ENCODE measurements at places on chromosomes 16 and 17.
A peak's percentile ranks its signal among the peaks of the same experiment; 100 is the strongest.

DNA sequence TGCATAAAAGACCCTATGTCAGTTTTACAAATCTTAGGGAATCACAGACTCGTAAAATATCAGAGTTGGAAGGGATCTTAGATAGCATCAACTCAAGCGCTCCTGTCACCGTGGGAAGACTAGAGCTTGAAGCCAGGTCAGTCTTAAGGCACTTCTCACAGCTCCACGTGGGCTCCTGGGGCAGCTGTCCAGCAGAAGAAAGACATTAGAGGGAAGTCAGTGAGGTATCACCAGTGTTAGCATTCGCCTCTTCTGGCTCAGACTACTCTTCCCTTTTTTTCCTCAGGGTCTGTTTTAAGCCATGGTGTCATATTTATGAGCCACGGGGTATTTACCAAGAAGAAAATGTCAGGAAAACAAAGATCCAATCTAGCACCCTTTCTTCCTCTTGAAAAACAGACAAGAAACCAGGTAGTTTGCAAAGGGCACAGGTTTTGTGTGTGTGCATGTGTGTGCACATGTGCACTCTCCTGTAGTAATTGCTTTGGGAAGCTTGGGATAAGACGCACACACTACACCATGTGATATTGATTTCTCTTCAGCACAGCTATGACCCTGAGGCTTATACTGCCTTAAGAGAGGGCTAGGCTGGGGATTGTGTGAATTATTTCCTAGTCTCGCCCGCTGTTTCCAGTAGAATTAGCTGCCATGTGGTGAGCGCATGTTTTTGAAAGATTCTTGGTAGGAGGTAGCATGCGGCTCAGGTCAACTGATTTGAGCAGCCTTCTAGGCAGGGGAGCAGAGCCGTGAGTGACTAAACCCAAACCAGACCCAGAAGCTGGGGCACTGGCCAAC is 61.0 kb upstream of the ELAC2 start:
- DNase-seq, result no peak

DNA sequence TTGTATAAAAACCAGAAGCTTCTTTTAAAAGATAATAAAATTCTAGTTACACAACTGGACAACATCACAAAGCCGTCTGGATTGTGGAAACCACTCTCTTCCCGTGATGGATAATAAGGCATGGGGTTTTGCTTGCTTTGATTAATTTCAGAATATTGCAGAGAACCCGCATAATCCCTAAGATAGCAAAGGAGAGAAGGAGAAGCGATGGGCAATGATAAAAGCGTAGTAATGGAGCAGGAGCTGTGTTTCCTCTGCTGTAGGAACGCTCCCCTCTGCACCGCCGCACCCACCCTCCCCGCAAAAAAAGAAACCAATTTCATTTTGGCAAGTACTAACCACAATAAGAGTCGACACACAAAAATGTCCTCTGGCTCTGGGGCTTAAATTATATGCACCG is 340.9 kb upstream of the PSMD7 start:
- DNase-seq, result no peak

- no peak for DNase-seq
Measured at GRCh38 chr16:65226077-65226476, 104.2 kb upstream of the CDH11 start.

DNA sequence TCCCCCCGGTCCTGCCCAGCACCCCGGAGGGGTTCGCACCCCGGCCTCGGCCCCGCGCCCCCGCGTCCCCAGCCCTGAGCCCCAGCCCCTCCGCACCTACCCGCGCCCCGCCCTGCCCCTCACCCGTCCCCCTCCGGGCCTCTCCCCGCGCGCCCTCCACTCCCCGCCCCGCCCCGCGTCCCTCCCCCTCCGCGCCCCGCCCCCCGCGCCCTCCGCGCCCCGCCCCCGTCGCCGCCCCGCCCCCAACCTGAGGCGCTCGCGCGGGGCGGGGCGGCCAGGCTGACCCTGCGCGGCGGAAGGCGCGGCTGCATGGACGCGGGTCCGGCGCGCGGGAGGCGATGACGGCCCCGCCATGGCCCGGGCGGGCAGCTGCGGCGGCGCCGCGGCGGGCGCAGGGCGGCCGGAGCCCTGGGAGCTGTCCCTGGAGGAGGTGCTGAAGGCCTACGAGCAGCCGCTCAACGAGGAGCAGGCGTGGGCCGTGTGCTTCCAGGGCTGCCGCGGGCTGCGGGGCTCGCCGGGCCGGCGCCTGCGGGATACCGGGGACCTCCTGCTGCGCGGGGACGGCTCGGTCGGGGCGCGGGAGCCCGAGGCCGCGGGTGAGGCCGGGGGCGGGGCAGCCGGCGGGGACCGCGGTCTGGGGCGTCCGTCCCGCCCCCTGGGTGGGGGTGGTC is at the start of gene SPIRE2:
Gene SPIRE2 (plus strand): TSS at position 277 of the 671 bp plus-strand sequence. CDS start 76 bp downstream, at position 353.
- DNase-seq, result peak; percentile 64

DNA sequence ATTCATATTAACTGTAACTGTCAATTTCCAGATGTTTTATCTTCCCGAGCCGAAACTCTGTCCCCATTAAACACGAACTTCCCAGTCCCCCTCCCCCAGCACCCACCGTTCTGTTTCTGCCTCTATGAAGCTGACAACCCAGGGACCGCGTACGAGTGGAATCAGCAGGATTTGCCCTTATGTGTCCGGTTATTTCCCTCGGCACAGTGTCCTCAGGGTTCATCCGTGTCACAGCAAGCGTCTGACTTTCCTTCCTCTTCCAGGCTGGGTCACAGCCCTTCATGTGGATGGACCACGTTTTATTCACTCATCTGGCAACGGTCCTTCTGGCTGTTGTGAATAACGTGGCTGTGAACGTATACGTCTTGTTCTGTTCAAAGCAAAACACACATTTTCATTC is 31.3 kb downstream of the METRNL start:
- DNase-seq, result no peak

GRCh38 chr17:44996304-44996703 is 28.2 kb upstream of the C1QL1 start:
- DNase-seq, result no peak

GRCh38 chr17:1190751-1191331 is 11.1 kb upstream of the ABR start:
- DNase-seq, result no peak

DNA sequence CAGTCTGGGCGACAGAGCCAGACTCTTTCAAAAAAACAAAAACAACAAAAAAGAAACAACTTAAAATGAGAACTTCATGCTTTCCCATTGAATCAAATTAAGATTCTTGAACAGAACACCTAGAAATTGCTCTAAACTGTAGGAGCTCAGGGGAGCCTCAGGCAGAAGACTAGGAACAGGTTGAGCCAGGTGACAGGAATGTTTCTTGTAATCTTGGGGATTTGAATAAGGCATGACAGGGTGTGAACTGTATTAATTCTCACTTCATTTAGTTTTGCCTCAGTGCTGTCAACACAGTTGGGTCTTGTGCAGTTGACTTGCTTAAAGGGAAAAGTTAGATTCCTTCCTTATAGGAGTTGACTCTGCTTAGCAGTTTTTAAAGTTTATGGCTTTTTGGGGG is 27.8 kb downstream of the SOCS7 start:
- DNase-seq, result no peak

DNA sequence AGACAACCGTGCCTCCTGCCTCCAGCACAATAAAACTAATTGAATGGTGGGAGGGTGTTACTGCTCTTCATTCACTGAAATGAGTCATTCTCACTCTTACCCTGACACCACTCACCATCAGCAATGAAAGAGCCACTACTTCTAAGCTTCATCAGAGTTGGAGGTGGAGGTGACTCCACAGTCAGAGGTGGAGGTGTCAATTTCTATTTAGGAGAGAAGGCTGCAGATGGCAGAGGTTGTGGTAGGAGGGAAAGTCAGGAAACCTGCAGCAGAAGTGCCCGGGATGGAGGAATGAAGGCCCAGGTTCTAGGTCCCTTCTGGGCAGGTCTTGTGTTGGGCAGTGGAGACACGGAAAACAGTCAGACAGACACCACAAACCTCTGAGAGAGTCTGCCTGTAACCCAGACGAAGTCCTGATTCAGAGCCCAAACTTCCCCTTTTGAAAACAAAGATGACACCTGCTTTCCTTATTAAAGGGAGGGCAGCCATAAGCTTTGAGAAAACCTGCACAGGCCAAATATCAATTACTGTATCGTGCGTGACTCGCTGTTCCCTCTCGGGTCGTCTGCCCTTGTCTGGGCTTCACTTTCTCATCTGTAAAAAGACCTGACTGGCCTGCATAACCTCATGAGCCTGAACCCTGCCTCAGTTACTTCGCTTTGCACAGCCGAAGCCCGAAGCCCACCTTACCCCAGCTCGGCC is 668 bp downstream of the ATPAF2 start:
- DNase-seq, result no peak

GRCh38 chr16:71409011-71409775 is 32.7 kb downstream of the TLE7 start:
- no peak for DNase-seq

GRCh38 chr16:78773291-78773702 is 673.8 kb downstream of the WWOX start:
- DNase-seq, result no peak

GRCh38 chr16:82157836-82158235 is 12.2 kb downstream of the MPHOSPH6 start:
- no peak for DNase-seq

GRCh38 chr17:45222014-45222288 is 266 bp downstream of the FMNL1 start:
- no peak for DNase-seq

GRCh38 chr17:39073916-39074315 is 77.5 kb downstream of the PLXDC1 start:
- no peak for DNase-seq

DNA sequence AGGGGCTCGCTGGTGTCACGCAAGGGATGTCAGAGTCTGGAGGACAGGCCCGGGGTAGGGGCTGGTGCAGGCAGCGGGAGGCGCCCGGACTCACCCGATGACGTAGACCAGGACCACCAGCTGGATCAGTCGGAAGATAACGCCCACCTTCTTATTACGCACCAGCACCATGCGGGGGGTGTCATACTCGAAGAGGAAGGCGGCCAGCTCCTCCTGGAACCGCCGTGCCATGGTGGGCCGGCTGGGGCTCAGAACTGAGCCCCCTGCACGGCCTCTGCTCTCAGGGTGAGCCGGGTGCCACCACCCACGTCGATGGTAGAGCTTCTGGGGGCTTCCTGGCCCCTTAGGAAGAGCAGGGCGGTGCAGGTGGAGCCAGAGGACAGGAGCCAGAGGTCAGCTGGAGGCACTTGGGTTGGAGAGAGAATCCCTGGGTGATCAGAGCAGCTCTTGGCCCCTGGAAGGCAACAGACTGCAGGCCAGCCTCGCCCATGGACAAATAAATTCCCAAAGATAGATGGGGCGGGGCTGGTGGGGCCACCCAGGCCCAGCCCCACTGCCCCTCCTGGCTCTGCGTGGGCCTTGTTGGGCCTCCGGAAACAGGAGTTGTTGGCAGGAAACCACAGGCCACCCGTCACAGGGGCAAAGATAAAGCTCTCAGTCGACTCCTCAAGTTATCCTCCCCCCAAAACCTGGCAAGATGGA is at the start of gene P2RX1:
Gene P2RX1 (minus strand): TSS at position 471 of the 702 bp plus-strand sequence. CDS start 240 bp downstream, at position 231.
- no peak for DNase-seq
